Stimulated activated CD8-positive, alpha-beta memory T cell treated with anti-CD3 and anti-CD28 coated beads, Interleukin-7, amount 100 ng/mL, for 4 hours (primary cell): ENCODE measurements at places on chromosomes 5 and 9.

- DNase-seq, result no peak
These were observed 28.2 kb downstream of the YIPF5 start for GRCh38 chr5:144142139-144142823.

DNA sequence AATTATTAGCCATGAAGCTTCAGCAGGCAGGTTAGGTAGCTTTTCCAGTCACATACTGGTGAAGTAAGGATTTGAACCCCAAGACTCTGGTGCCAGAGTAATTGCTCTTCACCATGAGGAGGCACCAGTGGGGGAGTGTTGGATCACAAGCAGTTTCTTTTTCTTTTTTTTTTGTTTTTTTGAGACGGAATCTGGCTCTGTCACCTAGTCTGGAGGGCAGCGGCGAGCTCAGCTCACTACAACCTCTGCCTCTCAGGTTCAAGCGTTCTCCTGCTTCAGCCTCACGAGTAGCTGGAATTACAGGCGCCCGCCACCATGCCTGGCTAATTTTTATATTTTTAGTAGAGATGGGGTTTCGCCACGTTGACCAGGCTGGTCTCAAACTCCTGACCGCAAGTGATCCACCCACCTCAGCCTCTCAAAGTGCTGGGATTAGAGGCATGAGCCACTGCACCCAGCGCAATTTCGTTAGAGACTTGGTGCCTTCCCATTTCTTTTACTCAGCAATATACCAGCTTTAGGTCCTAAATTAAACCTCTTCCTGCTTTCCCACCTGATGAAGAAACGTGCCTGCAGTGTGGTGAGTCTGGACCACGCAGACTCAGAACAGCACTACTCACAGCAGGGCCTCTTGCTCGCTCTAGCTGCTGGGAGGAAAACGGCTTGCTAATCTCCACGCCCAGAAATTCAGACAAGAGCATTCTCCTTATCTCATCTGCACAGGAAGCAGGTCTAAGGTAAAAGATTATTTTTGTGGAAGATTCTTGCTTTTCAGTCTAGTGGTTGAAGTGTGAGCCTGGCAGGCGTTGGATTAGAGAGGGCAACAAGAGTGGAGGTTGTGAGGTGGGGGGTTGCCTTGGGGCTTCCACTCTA is at the start of gene S100Z:
Gene S100Z, plus strand, starts transcription at position 596 of the 873 bp plus-strand sequence. CDS start 25,346 bp downstream, outside the sequence.
- no peak for DNase-seq

DNA sequence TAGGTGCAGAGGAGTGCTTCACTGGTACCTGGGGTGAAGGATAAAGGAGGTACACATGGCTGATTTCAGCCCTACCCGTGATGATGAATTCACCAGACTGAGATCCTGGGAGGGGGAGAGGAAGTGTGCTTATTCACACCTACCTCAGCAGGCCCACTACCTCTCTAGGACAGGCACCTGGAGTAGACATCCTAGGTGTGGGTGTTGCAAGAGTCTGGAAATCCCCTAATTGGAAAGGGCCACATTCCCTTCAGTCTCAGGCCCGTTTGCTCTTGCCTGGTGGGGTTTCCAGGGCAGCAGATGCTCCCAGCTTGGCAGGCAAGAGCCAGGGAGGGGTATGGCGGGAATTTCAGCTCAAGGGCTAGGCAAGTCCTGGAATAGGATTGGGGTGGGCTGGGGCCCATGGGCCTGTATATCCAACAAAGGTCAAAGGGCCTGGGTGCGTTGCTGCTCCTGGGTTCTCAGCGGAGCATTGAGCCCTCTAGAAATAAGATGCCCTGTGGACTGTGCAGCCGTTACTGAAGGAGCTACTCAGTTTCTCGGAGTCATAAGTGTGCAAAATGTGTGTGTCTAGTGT is 5.8 kb upstream of the CCL21 start:
- no peak for DNase-seq

DNA sequence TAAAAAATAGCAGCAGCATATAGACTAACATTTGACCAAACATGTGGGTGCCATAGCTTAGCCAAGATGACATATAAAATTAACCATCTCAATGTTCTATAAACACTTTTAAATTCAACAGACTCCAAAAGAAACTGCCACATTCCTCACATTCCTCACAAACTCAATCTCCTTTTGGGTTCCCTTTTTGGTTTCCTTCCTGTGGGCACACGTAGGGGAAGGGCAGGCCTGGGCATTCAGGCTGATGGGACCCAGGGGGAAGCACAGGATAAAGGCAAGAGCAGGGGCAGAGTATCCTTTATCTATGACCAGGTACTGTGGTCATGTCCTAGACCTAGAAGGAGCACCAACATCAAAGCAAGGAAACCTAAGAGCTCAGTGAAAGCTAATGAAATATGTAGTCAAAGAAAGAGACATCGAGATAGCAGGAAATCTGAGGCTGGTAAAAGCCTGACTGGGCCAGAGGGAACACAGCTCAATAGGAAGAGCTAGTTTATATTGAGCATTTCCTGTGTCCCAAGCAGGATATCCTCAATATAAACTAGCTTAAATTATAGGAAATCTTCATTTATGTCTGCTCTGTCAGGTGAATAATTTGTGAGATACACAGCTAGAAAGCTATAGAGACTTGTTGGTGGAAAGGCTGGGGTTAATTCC is 13.6 kb upstream of the ERAP1 start:
- no peak for DNase-seq

- DNase-seq, result peak; percentile 42
These were observed 52.3 kb downstream of the PSD2 start for GRCh38 chr5:139847790-139848507.

DNA sequence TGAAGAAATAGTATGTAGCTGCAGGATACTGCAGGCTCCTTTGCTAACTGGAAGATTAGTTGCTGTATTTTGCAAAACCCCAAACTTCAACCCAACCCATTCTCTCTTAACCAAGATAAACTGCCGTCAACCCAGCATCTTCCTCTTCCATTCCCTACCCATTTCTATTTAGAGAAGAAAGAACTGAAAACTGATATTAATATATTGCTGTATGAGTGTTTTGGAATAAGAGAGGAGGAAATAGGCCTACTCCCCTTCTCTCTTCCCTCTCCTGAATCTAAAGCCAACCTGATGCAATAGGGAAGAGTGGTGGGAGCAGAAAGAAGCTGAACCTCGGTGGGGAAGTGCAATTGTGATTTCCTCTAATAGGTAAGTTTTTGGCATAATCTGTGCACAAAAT is 83.7 kb downstream of the TMEM215 start:
- no peak for DNase-seq

DNA sequence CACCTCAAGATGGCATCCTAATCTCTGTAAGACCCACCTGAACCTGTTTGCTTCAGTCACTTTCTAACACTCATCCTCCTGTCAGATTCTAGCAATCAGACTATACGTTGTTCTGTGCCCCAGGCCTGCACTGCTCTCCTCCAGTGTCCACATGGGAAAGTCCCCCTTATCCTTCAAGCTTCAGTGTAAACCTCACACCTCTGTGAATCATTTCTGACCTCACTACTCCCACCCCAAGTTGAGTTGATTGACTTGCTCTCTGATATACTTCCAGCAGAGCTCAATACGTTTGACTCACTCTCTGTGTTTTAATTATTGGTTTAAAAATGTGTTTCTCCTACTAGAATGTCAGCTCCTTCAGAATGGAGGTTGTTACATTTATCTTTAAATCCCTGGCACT is 240.2 kb downstream of the FBXL17 start:
- DNase-seq, result no peak

GRCh38 chr9:71984403-71984802 is 73.0 kb downstream of the C9orf85 start:
- no peak for DNase-seq

DNA sequence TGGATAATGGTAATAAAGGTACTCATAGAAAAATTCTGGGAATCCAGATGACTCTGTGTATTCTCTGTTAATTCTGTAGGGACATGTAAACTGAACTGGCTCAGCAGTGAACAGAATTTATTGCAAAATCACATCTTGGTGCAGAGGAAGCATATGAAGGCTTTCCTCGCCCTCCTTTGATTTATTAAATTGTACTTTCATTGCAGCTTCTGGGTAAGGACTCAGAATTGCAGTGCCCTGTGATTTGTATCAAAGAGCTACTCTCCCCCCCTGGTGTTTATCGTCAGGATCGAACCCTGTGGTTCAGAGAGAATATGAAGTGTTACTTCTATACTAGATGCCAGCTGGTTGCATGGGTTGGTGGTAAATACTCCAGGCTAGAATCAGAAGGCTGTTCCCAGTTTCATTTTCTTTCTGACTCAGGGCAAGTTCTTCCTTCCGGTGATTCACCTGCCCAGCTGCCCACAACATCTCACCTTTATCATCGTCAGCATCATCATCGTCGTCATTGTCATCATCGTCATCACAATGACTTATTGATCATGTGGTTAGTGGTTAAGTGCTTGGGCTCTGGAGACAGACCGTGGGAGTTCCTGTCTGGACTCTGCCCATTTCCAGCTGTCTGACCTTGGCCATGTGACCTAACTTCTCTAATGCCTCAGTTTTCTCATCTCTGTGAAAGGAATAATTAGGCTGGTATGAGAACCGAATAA is 238.8 kb downstream of the ARHGAP26 start:
- peak; percentile 82 for DNase-seq

- no peak for DNase-seq
These were observed 265.0 kb downstream of the MARCHF11 start for GRCh38 chr5:15914638-15915037.

GRCh38 chr5:104412649-104413240 is 850.2 kb upstream of the NUDT12 start:
- no peak for DNase-seq

DNA sequence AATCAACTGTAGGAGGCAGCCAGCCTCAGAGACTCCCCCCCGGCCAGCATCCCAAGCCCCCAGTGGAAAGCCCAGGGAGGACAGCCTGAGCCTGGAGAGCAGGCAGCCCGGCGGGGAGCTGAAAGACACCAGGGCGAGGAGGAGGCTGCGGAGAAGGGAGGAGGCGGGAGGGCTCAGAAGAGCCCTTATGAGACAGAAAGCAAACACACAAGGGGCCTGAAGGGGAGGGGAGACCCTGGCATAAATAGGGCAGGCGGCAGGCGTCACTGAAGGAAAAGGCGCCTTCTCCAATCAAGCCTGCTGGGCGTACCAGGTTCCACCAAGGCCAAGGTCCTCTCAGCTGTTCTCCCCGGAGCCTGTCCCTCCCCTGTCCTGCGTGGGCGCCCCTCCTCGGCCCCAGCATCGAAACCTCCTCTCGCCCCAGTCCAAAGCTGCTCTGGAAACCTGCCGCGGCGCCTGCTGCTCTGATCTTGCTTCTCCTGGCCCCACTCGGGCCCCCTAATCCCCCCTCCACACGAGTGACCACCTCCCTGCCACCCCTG is 1.3 kb downstream of the SLC9A3 start:
- DNase-seq, result no peak

- no peak for DNase-seq
These were observed 99.3 kb downstream of the CCDC192 start for GRCh38 chr5:127802477-127802865.

GRCh38 chr5:38653389-38653788 is 96.9 kb upstream of the LIFR start:
- DNase-seq, result no peak

- DNase-seq, result no peak
These were observed 50.1 kb downstream of the DRD1 start for GRCh38 chr5:175393897-175394296.

GRCh38 chr9:78267889-78268288 is 29.0 kb upstream of the PSAT1 start:
- DNase-seq, result no peak

- no peak for DNase-seq
These were observed 14.1 kb downstream of the NDUFA8 start for GRCh38 chr9:122145592-122145863.

DNA sequence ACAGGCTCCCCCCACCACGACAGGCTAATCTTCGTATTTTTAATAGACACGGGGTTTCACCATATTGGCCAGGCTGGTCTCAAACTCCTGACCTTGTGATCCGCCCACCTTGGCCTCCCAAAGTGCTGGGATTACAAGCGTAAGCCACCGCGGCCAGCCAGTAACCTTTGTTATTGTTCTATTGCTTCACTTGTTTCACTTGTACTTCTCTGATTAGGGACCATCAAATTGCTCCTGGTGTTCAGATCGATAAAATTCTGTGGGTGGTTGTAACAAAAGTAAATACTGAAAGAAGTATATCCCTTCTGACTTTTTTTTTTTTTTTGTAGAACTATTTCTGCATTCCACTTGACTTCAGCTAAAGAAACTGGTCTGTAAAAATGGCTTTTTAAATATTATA is 445.5 kb upstream of the CDH10 start:
- no peak for DNase-seq

DNA sequence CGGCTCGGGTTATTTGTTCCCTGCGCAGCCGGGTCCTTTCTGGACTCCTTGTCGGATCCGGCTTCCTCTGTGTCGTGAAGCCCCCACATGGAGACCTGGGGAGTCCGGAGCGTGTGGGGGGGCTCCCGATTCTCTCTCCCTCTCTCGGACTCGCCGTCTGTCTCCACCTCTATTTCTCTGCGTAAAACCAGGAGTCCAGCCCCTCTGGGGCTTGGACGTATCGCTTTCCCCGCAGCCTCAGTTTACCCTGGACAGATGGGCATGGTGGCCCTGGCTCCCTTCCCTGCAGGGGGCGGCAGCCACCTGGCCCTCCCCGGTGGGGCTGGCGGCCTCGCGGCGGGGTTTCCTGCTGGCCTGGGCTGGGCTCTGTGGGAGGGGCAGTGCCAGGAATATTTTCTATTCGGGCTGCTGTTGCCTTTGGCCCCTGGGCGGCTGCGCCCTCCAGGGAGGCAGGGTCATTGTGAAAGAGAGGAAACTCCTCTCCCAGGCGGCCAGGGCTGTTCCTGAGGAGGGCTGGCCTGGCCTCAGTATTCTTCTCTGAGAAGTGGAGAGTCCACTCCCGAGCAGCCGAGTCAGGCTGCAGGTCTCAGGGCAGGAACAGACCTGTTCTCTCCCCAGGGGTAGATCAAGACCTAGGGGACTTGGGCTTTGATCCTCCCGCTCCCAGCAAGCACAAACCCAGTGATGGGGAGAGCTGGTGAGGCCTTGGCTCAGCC is 665 bp downstream of the ASS1 start:
- DNase-seq, result no peak

GRCh38 chr5:178667101-178667500 is 40.3 kb upstream of the CLK4 start:
- DNase-seq, result no peak

DNA sequence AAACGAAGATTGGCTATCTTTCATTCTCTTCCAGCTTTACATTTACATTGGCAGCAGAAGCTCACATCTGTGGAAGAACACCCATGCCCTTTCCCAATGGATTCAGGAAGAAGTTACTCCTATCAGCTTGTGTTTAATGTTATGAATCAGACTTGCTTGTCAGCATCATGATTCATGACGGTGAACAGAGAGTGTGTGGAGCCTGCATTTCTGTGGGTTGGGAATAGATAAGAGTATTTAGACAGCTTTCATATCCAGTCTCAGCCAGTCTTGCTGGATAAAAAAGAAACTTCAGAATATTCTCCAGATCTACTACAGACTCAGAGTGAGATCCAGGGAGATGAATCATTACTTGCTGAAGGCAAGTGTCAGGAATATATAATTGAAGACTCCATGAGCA is 812.9 kb upstream of the ZNF608 start:
- no peak for DNase-seq
